ENCODE measurements at places on chromosomes 7 and 10.

- DNase-seq: no peak
Observed at GRCh38 chr7:130884437-130885417, 150.7 kb upstream of the KLF14 start.

GRCh38 chr7:27165089-27165995, at the start of gene HOXA9:
HOXA9 (minus strand) TSS chr7:27165537; CDS start chr7:27165457, 80 bp downstream.
- DNase-seq: no peak

- DNase-seq: no peak
Observed at GRCh38 chr7:121266307-121266894, 62.4 kb upstream of the WNT16 start.

- DNase-seq: no peak
Observed at GRCh38 chr10:54826994-54827560, 26.0 kb upstream of the PCDH15 start.

- DNase-seq: no peak
Observed at GRCh38 chr10:133257489-133258065, 19.1 kb downstream of the ADAM8 start.

DNA sequence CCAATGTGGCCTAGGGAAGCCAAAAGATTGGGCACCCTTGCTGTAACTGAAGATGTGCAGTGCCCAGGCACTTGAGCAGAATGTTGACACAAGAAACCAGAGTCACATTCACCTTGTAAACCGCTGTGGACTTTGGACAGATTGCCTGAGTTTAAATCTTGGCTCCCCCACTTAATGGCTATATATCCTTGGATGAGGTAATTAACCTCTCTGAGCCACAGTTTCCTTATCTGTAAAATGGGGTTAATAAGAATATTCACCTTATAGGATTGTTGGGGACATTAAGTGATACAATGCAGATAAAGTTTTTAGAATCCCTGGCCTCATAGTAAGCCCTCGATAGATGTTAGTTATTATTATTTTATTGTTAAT, 331.0 kb downstream of the LRMDA start:
- no peak for DNase-seq

GRCh38 chr7:116161728-116162127, 48.6 kb upstream of the TES start:
- DNase-seq: no peak

GRCh38 chr10:49273082-49273465, 25.9 kb upstream of the C10orf71 start:
- DNase-seq: no peak

DNA sequence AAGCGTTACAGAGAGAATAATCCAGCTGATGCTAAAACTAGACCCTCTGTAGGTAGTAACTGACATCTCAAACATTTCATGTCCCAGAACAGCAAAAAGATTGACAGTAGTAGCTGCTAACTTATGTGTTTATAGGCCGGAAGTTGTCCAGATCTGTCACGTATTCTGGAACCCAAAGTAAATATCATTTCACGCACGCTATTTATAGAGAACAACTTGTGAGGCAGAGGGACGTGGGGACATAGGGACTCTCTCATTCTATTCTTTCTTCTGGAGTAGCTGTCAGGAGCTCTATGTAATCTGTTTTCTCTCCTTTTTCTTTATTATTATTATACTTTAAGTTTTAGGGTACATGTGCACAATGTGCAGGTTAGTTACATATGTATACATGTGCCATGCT, 22.3 kb downstream of the AGK start:
- DNase-seq: no peak

GRCh38 chr7:27941522-27941921, 201.6 kb downstream of the TAX1BP1 start:
- DNase-seq: no peak

DNA sequence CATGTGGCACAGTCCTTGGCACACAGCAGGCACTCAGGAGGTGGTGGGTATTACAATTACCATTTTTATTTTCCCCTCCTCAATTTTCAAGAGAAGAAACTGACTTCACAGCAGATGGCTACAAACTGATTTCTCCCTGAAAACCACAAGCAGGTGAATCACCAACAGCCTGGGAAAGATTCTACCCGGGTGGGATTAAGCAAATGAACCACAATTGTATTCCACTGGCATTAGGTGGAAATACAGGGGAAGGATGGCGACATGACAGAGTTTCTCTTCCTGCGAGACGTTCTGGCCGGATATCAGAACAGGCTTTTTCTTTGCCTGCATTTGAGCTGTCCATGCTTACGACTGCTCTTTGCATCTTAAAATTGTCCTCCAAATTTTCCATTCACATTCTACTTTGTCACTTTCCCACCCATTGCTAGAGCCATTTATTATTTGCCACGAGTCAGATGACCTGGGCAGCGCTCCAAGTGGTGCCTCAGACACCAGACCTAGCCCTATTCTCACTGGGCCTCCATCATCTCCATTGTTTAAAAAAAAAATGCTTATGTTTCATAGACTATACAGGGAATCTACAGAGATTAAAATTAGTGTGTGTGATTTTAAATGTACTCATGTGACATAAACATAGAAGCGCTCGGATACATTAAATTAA, 4.6 kb downstream of the DENND11 start:
- no peak for DNase-seq

DNA sequence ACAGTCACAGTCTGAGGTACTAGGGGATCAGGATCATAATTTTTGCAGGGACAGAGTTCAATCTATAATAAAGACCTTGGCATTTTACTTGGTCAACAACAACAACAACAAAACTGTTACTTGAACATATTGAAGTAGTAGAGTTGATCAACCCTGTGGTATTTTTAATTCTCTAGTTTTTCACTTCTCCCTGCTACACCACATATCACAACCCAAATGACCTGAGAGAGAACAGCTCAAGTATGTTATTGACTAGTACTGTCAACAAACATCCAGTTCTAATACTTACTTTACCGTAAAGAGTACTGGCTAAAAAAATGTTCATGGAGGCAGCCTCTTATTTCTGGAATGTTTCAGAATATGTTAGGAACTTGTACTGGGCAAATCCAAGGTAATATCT, 90.5 kb upstream of the FAM3C start:
- DNase-seq: no peak

DNA sequence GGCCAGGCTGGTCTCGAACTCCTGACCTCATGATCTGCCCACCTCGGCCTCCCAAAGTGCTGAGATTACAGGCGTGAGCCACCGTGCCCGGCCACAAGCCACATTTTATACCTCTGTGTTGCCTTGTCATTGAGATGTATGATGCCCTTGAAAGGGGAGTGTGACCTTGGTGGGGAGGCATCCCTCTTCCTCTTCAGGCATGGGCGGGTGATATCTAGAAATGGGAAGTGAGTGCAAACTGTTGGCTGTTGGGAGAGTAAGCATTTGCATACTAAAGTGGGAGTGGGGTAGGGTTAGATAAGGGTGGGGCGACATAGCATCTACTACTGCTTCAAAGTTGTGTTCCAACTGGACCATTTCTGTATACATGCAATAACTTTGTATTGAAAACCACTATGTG, 20.1 kb downstream of the RP9 start:
- no peak for DNase-seq

DNA sequence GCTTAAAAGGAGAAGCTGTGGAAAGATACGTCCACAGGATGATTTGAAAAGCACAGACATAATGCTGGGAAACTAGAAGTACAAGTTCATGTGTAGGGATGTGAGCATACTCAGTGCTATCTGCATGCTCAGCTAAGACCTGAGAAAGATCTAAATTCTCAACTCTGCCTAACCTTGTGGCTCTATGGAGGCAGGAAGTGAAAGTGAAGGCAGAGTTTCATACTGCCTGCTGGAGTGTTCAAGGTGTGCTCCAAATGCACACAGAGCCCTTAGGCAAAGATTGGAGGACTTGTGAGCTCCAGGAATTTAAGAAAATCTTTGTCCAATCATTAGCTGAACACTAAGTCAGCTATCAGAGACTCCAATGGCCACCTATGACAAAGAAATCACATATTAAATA, 190.9 kb downstream of the RNLS start:
- DNase-seq: no peak

GRCh38 chr7:70439651-70440050, 692.3 kb upstream of the GALNT17 start:
- DNase-seq: no peak

- DNase-seq: no peak
Observed at GRCh38 chr7:102967798-102968197, 55.0 kb downstream of the LRRC17 start.

DNA sequence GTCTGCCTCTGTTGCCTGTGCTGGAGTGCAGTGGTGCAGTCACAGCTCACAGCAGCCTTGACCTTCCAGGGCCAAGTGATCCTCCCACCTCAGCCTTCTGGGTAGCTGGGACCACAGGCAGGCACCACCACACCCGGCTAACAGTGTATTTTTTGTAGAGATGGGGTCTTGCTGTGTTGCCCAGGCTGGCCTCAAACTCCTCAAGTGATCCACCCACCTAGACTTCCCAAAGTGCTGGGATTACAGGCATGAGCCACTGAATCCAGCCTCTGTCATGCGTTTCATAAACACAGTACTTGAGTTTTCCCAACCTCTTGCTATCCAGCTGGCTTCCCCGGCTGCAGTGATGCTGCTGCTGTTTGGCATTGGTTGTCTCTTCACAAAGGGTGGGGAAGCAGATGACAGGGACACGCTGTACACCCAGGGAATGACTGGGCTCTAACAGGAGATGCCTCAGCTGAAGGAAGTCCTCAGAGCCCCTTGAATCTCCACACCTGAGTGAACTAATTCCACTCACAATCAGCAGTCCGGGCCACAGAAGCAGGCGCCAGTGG, 191.5 kb downstream of the DIP2C start:
- DNase-seq: no peak

GRCh38 chr7:76296743-76297740, 5.4 kb upstream of the HSPB1 start:
- DNase-seq: no peak

DNA sequence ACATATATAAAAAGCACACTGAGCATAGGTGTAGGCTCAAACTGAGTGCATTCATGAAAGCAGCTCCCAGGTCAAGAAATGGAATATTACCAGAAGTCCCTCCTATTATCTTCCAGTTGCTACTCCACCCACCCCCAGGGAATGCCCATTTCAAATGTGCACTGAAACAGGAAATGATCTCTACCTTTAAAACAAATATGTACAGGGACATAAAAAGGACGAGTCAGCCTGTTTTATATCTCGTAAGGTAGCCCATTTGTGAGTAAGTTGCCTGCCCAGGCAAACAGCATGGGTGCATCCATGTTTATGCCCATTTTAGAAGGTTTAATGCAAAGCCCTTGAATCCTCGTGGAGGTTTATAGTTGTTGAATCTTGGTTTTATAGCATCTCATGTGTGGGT, 10.4 kb downstream of the FFAR4 start:
- no peak for DNase-seq

DNA sequence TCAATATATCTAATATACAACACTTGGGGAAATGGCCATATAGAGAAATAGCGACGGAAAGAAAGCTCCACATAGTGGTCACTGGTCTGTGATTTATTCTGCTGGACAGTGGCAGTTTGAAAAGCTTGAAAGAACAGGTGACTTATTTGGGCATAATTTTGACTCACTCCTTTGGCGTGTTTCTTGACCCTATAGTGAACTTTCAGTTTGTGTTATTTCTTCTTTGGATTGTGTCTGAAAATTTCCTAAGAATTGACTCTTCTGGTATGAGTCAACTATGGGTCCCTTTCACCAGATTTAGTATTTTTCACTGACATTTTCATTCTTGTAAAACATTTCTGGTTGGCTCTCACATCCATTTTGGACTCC, 25.8 kb upstream of the IMMP2L start:
- no peak for DNase-seq

GRCh38 chr7:27169658-27170425, 4.3 kb downstream of the HOXA10 start:
- DNase-seq: no peak

DNA sequence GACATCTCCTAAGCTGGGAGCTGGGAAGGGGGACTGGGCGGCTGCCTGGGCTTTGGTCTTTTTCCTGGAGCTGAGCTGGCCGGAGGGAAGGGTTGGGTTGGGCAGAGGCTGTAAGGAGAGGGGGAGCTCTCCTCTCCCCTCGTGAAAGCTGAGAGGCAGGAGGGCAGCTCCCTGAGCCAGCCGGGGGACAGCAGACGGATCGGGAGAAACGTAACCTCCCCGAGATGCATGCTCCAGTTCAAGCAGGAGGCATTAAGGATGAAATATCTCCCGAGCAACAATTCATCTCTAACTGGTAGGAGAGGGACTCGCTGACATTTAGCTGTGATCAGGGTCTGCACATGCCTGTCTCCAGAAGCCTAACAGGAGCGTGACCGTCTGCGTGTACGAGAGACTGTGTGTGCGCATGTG, 19.9 kb upstream of the LBX1 start:
- no peak for DNase-seq

- DNase-seq: no peak
Observed at GRCh38 chr7:27187475-27188385, 2.7 kb upstream of the HOXA11 start.

GRCh38 chr7:138021889-138022288, 20.0 kb upstream of the CREB3L2 start:
- DNase-seq: no peak
